ENCODE measurements at places on chromosomes 6 and 20.

GRCh38 chr6:29953001-29953441 lies 10.7 kb downstream of the HLA-A start:
- DNase-seq: no peak

- no peak for DNase-seq
Observed at GRCh38 chr20:1396264-1396663, 3.4 kb upstream of the FKBP1A start.

- no peak for DNase-seq
Observed at GRCh38 chr6:145063091-145063490, 672.2 kb downstream of the EPM2A start.

DNA sequence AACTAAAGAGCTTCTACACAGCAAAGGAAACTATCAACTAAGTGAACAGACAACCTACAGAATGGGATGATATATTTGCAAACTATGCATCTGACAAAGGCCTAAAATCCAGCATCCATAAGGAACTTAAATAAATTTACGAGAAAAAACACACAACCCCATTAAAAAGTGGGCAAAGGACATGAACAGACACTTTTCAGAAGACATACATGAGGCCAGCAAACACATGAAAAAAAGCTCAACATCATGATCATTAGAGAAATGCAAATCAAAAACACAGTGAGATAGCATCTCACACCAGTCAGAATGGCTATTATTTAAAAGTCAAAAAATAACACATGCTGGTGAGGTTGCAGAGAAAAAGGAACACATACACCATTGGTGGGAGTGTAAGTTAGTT lies 24.5 kb downstream of the AGPAT4 start:
- no peak for DNase-seq

DNA sequence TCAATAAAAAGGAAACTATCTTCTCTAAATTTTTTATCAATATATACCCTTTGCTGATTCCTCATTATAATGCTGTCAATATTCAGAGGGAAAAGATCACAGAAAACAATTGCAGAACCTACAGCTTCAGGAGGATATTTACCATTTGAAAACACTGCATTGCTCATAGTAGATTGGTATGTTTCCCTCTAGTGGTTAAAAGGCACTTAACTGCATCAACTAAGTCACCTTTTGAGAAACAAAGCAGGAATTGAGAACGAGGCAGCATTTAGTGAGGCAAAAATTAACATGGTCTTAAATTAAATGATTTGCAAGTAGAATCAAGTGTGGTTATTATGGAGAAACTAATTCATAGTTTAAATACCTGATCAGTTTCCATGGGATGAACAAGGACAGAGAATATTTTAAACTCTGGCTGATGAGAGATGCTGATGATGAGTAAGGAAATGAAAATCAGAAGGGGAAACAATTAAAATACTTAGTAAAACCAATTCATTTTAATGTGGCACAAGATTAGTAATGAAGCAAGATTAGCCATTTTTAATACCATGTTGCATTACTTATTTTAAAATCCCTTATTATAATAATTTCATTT lies 642.1 kb downstream of the EPHA7 start:
- no peak for DNase-seq

GRCh38 chr20:19012676-19013075 lies 199.1 kb downstream of the SCP2D1 start:
- no peak for DNase-seq

- DNase-seq: no peak
Observed at GRCh38 chr20:10812759-10813327, 139.0 kb upstream of the JAG1 start.

GRCh38 chr20:59923514-59923913 lies 9.9 kb downstream of the SYCP2 start:
- DNase-seq: no peak

DNA sequence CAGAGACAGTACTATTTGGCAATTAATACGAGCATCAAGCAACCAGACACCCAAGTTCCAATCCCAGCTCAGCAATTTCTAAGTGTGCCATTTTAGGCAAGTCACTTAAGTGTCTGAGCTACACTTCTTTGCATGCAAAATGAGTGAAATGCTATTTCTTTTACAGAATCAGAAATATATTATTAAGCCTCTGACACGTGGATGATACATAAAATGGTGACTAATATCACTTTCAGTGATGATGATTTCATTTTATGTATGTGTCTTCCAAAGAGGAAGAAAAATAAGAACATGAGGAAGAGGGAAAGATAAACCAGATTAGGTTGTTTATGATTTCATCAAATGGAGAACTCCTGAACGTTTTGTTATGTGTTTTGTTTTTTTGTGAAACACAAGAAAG lies 158.6 kb downstream of the TSHZ2 start:
- DNase-seq: no peak

DNA sequence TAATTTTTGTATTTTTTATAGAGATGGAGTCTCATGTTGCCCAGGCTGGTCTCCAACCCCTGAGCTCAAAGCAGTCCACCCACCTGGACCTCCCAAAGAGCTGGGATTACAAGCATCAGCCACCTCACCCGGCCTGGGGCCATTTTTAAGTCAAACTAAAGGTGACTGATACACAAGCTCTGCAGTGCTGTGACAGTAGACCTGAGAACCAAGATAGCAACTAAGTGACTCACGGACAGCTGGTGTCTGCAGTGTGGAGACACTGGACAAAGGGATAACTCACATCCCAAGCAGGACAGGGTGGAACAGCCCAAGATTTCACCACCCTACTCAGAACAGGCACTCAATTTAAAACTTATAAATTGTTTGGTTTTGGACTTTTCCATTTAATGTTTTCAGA lies 402.5 kb downstream of the CD83 start:
- DNase-seq: no peak

- no peak for DNase-seq
Observed at GRCh38 chr20:6959900-6960312, 192.4 kb downstream of the BMP2 start.

- no peak for DNase-seq
Observed at GRCh38 chr6:63685446-63686379, 50.1 kb downstream of the PHF3 start.

DNA sequence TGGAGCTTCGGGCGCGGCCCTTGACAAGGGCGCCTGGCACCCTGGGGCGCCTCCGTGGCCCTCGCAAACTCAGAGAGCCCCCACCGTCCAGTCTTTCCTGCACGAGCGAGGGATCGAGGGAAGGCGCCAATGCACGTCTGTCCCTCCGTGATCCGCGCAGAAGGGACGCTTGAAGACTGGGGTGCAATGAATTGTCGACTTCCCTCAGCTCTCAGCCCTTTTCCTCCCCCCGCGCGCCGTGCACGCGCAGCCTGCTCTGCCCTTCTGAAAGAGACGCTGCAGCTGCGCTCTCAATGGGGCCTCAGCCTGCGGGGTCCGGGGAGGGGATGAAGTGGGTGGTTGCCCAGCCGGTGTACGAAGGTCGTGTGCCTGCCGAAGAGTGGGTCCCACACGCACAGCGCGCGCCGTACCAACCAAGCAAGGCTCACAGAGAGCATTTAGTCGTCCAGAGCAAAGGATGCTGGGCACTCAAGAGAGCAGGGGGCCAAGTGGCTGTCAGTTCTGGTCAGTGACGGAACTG lies 5.5 kb upstream of the SOX4 start:
- no peak for DNase-seq

- no peak for DNase-seq
Observed at GRCh38 chr6:11971154-11971553, 41.0 kb upstream of the HIVEP1 start.

DNA sequence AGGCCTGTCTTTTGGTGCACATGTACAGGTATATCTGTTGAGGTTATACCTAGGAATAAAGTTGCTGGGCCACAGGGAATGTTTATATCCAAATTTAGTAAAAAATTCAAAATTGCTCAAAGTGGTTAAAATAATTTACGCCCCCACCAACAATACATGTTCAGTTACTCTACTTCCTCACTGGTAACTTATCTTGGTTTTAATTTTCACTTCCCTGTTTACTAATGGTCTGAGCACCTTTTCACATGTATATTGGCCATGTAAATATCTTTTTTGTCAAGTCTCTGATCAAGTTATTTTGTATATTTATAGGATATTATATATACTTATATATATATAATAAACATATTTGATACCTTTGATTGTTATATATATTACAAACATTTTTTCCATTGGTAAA lies 9.7 kb downstream of the PDE7B start:
- no peak for DNase-seq

DNA sequence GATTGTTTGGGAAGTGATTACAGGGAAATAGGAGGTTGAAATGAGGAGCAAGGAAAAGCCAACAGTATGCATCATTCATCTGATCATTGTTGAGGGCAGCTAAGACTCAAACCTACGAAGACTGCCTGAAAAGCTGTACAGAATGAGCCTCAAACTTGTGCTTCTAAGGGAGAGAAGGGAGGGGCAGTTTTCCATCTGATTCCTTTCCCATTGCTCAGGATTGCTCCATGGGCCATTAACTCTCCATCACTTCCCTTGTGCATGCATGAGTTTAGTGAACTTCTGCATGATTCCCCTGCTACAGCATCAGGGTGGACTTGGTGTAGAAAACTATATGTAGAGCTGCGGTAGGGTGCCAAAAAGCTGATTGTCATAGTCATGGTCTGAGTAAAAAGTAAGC lies 742.7 kb upstream of the SLC35B3 start:
- no peak for DNase-seq

DNA sequence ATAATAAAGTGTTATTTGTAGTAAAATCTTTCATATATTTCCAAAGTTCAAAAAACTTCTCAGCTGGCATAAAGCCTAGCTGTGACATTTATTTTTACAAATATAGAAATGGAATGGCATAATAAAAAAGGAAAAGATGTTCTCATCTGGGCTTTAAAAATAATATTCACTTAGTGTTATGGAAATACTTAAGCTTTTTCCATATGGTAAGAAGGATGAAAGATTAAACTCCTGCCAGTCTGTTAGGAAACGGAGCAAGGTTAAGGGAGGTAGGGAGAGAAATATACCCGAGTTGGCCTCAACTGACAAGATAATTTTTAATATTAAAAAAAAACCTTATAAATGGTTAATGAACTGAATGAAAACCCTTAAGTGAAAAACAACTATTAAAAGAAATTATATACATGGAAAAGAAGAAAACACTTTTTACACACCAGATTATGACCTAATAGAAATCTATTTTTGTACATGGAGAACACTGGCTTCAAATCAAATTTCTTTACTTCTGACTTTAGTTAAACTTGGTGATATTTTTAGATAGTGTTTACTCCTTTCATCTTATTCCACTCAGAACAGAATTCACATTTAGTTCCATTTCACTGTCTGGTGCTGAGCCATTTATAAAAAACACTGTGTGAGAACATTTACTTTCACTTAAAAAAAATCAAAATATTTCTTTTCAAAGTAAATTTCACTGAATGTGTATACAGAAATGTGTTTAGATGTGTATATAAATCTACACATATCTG lies 137.0 kb downstream of the DST start:
- no peak for DNase-seq

GRCh38 chr6:166540631-166541331 lies 45.7 kb downstream of the RAMACL start:
- DNase-seq: no peak

DNA sequence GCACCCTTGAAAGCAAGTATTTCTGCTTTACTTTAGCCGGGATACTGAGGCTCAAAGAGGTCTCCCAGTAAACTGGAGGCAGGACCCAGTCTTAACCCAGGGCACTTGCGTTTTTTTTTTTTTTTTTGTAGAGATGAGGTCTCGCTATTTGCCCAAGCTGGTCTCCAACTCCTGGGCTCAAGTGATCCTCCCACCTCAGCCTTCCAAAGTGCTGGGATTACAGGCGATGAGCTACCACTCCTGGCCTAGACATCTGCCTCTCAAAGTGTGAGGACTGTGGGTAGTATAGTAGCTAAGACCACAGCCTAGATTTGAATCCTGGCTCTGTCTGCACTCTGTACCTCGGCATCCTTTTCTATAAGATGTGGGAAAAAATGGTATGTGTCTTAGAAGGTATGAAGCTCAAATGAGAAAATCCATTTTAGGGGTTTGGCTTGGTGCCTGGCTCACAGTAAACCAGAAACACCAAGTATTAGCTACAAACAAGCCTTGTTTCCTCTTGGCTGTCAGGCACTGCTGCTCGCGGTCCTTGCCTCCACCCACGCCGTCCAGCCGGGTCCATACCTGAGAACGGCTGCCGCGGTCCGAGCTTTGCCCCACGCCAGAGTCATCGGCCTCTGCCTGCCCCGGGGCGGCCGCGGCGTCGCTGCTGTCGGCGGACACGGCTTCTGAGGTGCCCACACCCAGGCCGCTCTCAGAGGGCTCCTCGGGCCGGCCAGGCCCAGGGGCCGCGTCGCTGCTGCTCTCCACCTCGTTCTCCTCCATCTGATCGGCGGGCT lies 1.2 kb downstream of the ZNF335 start:
- no peak for DNase-seq

GRCh38 chr20:8875586-8875985 lies 193.3 kb upstream of the PLCB4 start:
- no peak for DNase-seq

DNA sequence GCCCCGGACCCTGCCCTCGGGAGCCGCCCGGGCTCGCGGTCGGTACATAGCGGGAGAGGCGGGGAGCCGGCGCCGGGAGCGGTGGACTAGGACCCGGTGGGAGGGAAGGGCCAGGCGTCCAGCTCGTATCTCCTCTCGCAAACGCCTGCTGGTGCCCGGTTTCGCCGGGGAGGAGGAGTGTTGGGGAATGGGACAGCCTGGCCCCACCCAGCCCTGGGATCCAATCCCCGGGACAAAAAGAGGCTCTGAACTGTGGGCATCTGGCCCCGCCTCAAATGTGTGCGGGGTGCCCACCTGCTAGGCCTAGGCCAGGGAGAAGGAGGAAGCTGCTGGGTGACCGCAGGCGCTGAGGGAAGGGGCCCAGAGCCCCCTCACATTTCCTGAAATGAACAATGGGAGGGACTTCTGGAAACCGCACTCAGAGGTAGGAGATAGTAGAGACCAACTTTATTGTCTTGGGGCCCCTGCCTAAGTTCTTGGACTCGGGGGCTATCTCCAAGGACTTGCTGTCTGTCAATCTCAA lies at the start of gene KCNK17:
KCNK17 (minus strand) TSS at position 147 of the 523 bp plus-strand sequence; CDS start at position 48, 99 bp downstream.
- no peak for DNase-seq

GRCh38 chr6:103326760-103327757 lies 1532.7 kb downstream of the HACE1 start:
- DNase-seq: no peak

DNA sequence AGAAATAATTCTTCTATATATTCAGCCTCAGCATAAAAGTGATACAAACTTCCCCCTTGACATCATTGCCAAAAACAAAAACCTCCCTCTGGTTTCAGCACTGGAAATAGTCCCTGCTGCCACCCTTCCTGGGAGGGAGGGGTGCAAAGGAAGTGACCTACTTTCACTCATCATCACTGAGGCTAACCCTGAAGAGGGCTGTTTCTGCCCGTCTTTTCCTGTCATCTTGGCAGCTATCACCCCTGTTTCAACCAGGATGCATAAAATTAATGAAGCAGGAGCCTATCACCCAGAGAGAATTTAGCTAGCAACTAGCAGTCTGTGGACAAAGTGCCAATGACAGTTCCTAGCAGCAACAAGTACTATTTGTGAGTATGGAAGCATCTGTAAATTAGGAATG lies 397.8 kb downstream of the LAMA2 start:
- no peak for DNase-seq

GRCh38 chr20:54088430-54088829 lies 18.0 kb upstream of the BCAS1 start:
- no peak for DNase-seq

GRCh38 chr20:50429412-50429811 lies 80.8 kb upstream of the PTPN1 start:
- no peak for DNase-seq
